ENCODE measurements at places on chromosomes 3 and 15.

GRCh38 chr3:53773021-53773436 lies 73.2 kb downstream of the CHDH start:
- no peak for DNase-seq

DNA sequence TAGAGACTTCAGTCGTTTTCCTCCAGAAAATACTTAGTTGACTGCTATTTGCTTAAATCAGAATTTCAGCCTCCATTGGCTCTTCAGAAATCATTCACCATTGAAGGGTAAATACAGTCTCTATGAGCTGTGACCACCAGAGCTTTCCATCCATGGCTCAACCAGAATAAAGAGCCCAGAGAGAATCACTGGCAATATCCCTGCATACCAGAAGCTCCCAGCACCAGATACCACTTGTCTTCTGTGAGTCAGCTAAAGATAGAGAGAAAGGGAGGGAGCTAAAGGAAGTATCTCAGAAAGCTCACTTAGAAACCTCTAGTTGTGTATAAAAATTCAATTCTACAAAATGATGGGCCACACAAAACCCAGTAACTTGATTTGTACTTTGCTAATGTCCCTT lies 115.2 kb upstream of the TMCO5A start:
- no peak for DNase-seq

- no peak for DNase-seq
These were observed 36.7 kb upstream of the PLCL2 start for GRCh38 chr3:16848007-16848406.

- DNase-seq = no peak
These were observed 68.9 kb upstream of the STXBP5L start for GRCh38 chr3:120839120-120839519.

GRCh38 chr3:97417-98258 lies 98.9 kb upstream of the CHL1 start:
- DNase-seq = no peak

- no peak for DNase-seq
These were observed 553.1 kb downstream of the FGF12 start for GRCh38 chr3:192174283-192174682.

DNA sequence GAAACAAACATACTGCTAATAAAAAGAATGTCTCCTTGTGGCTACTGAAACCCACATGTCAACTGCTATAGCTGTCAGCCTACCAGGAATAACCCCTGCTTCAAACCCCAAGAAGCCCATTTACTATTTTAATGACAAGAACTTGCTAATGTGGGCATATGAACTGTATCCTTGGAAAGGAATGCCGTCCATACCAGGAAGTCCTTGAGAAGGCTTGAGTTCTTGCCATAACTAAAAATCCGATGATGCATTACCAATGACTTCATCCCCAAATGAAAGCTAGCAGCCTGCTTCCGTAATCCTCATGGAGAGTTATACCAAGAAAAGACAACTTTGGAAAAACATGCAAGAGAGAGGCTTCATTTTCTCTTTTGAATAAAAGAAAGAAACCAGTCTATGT lies 34.8 kb downstream of the MINDY4B start:
- no peak for DNase-seq

GRCh38 chr15:90603893-90604292 lies 74.2 kb downstream of the CRTC3 start:
- DNase-seq = peak; percentile 29

DNA sequence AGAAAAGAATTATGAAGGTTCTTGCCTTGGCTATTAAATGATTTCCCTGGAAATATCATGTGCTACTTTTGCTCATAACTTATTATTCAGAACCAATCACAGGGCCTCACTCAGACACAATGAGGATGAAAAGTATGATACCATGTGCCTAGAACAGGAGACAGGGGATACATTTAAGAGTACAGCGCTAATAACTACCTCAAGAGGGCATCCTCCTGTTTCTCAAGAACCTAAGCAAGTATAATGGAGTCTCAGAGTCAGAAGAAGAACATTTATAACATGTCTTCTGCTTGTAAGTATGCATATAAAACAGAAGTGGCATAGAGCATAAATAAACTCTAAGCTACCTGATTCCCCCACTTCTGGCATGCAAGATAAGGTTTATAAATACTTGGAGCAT lies 125.4 kb upstream of the MME start:
- no peak for DNase-seq

DNA sequence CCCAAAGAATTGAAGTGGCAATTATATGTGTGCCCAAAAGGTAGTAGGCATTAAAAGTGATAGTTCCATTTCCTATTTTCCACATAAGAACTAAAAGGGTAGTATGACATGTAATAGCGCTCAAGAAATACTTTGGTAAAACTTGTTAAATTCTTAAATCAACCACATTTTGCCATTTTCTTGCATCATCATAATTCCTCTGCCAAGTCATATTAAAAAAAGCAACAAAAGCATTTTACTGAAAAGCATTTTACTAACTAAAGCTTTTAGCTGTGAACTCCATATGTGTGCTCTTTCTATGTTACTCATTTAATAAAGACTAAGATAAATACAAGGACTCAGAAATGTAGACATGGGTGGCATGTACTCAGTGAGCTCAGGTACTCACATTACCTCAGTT lies 70.1 kb downstream of the GPR160 start:
- no peak for DNase-seq

DNA sequence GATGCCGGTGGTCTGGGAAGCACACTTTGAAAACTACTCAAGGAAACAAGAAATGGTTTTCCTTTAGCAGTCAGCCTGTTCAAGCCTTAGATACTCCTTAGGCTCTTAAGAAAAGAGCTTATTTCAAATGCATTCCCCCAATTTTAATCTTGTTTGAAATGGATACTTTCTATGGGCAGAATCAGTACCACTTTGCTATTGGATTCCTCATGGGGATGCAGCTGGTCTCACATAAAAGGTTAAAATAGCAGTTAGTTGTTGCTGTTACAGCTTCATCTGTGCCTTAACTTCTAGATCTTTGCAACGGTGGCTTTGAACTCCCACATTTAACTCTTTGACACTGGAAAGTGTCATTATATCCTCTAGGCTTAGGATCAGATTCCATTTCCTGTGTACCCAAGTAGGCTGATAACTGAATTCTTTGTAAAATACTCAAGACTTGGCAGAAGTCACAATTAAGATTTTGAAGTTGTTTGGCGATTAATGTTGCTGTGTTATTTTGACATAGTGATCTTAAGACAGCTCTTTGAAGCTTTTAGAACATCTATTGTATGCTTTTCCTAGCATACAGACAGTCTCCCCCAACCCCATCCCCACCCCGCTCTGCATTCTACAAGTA lies 2.2 kb downstream of the THBS1 start:
- no peak for DNase-seq

DNA sequence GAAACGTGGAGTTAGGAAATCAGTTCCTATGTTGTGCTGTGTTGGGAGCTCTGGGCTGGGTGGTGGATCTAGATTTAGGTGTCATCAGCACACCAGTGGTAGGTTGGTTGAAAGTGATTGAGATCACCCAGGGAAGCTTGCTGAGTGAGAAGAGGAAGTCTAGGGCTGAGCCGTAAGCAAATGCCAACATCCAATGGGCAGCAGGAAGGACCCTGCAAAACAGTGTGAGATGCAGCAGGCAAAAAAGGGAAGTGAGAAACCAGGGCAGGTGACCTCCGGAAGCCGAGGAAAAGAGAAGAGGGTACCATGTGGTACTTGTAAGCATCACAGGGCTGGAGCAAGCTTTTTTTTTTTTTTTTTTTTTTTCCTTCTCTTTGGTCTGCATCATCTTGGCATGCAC lies 15.9 kb upstream of the COPG1 start:
- no peak for DNase-seq

DNA sequence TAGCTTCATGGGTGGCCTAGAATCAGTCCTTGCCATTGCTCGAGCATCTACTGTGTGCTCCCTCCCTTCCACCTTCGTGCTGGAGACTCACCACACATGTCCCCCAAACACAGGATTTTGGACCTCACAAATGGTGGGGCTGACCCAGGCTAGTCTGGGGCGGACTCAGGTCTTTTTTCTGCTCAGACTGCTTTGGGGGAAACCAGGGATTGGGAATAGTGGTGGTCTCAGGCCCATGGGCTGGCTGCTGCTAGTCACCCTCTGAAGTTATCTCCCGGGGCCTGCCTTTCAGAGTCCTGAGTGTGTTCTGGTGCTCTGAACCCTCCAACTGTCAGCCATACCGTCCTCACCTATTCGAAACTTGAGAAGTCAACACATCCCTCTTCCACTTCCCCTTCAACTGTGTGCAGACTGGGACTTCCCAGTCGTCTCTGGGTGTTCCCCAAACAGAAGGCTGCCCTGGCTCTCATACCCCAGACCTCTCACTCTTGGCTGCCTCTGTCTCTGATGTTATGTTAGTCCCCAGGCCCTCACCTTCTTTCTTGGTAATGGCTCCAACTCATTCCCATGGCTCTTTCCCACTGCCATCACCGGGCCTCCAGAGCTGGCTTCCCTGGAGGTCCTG lies 46.0 kb downstream of the PPCDC start:
- DNase-seq = no peak

DNA sequence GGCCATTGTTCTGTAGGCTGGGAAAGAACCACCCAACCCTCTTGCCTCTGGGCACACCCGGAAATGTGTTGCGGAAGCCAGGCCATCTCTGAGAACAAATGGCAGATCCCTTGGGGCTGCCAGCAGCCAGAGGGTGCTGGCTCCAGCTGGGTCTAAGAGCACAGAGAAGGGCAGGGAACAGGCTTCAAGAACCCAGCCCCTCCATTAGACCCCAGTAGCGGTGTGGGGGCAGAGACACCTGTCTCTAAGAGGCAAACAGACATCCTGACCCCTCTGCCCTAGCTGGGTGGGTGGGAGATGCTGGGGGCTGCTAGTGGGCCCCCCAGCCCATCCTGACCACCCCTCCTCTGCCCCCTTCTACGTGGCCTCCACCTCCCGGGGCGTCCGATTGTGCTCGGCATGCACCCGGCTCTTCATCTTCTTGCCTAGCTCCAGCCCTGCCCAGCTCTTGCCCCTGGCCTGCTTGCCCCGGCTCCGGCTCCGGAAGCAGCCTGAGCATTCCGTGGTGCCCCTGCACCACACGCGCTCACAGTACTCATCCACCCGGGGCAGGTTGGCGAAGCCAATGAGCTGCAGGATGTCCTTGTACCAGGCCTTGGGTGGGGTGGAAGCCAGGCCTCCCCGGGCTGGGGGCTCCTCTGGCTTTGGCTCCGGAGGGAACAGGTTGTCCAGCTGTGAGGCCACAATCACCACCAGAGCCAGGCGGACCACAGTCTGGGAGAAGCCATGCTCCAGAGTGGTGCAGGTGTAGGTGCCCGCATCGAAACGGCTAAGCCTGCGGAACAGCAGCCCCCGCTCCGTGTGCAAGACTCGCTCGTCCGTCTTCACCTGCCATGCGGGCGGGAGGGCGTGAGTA lies 9.4 kb downstream of the SEMA3G start:
- peak; percentile 5 for DNase-seq

Data from WERI-Rb-1 (cell line).